ENCODE measurements at places on chromosomes 13 and 19. TPM values are rescaled to one million over a fixed set of nuclear protein-coding genes. Genes with fewer than 3 reads are reported as not detected.
A peak's percentile ranks its signal among the peaks of the same experiment; 100 is the strongest.

The RPL13A gene
- total RNA-seq = 2,039 TPM

- peak; percentile 65 for DNase-seq
These were observed 31.0 kb downstream of the CAPN12 start for GRCh38 chr19:38713227-38713649.

- DNase-seq = no peak
These were observed 232.1 kb downstream of the TM9SF2 start for GRCh38 chr13:99733346-99733745.

DNA sequence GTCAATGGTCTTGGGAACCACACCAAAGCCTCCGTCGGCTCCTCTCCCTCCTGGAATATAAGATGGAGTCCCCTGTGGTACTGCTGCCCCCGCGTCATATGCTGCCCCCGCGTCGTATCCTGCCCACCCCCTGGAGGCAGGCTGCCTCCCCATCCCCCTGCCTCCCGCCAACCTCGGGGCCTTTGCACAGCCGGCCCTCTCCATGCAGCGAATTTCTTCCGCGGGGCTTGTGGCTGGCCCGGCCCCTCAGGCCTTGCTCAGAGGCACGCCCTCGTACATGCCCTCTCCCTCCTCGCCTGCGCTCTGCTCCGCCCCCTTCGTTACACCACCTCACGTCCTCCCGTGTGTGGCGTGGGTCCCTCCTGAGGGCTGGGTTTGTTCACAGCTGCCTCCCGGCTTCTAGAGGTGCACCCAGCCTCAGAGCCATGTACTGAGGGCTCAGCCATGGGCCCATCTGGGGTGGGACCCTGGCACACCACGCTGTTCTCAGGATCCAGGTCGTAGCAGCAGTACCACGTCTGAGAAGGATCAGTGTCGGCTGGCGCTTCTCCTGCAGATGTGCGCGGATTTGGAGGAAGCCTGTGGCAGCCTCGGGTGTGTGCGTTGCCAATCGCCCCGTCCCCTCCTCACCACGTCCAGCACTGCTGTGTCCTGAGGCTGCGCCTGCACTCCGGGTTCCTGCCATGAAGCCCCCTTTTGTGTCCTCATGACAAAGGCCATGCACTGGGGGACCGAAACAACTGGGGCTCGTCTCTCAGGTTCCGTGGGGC lies 47.7 kb downstream of the MCF2L start:
- DNase-seq = no peak
